ENCODE measurements at places on chromosomes 13 and 19. TPM values are rescaled to one million over a fixed set of nuclear protein-coding genes. Genes with fewer than 3 reads are reported as not detected.

Gene HSH2D
- 22.7 TPM for total RNA-seq

- DNase-seq = no peak
These were observed 8.8 kb downstream of the SCEL start for GRCh38 chr13:77544355-77544754.

- no peak for DNase-seq
These were observed 844 bp downstream of the ARRDC2 start for GRCh38 chr19:18008814-18009213.

Gene MRPL34
- 34.0 TPM for total RNA-seq

Gene ZNF627
- 19.9 TPM for total RNA-seq

DNA sequence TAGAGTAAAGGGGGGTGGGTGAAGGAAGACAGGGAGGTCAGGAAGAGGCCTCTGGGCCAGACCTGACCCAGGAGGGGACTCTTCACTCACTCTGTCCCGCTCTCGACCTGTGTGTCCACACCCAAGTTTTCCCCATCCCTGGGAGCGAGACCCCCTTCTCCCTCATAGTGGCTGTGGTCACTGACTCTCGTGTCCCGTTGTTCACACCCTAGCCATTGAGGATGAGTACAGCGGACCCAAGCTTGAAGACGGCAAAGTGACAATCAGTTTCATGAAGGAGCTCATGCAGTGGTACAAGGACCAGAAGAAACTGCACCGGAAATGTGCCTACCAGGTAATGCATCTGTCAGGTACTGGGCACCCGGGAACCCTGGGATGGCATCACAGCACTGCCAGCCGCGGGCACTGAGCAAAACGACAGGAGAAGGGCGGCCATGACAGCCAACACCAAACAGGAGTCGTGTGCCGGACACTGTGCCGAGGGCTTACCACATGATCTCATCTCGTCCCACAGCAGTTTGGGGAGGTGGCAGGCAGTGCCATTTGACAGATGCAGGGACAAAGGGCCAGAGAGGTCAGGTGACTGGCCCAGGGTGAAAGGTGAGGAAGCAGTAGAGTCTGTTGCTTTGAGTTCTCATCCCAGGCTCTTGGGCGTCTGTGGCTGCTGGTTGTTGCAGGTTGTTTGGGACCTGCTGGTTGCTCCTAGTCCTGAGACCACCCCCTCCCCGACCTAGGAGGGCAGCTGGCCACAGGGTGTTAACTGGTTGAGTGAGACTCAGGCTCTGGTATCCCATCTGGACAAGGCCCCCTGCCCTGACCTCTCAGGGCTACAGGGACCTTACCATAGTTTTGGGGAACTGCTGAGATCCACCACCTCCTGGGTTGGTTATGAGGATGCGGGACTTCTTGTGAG is 29.6 kb downstream of the PPP5C start:
- DNase-seq = no peak

Gene KLK2
- total RNA-seq = 0.11 TPM

DNA sequence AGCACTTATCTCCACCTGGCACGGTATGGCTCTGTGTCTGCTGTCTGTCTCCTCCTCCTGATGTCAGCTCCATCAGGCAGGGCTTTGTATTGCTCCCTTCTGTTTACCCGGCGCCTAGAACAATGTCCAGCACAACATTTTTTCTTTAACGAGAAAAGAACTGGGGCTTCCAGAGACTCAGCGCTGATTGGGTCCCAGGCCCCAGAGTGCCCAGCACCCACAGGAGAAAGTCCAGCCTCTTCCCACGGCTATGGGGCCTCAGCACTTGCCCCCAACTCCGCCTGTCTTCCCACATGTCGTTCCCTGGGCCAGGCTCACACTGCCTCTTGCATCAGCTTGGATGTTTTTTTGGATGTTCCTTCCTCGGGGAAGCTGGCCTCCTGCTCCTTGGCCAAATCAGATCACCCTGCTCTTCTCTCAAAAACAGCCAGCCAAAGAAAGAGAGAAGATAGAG is 6.9 kb downstream of the MYPOP start:
- no peak for DNase-seq

- no peak for DNase-seq
These were observed 365.4 kb downstream of the NDFIP2 start for GRCh38 chr13:79846386-79846785.

DNA sequence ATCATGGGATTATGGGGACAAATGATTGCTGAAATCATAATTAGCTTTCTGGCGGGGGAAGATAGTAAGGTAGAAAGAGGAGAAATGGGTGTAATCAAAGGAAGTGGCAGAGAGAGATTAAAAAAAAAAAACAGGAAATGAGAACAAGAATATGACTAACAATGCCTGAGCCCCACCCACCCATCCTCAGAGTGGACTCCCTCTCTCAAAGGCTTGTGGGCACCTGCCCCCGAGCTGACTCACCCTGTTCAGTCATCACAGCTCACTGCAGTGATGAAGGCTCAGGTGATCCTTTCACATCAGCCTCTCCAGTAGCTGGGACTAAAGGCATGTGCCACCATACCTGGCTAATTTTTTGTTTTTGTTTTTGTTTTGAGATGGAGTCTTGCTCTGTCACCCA is 26.4 kb upstream of the TPT1 start:
- peak; percentile 66 for DNase-seq

GRCh38 chr13:105725887-105726286 is 809.6 kb downstream of the EFNB2 start:
- no peak for DNase-seq

DNA sequence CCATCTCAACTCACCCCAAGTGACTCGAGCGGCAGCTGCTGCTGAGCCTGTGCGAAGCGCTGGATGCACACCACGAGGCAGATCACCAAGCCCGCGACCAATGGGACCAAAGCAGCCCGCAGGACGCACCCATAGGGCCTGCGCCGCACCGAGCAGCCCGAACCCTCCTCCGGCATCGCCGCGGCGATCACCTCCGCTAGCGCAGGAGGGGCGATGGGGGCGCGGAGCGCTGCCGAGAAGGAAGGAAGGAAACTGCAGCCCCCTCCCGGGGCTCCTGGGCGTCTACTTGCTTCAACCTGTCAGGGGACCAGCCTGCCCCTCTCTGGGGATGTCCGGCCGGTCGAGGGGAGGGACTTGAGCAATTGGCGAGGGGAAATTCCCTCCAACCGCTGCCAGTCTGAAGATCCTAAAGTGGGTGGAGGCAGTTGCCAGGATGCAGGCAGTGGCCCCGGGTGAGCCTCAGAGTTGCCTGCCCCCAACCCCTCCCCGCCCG is at the start of gene CD70:
Gene CD70, minus strand, starts transcription at position 324 of the 493 bp plus-strand sequence. Its CDS starts 148 bp downstream, at position 176.
- peak; percentile 71 for DNase-seq

Gene C2CD4C
- not detected for total RNA-seq

DNA sequence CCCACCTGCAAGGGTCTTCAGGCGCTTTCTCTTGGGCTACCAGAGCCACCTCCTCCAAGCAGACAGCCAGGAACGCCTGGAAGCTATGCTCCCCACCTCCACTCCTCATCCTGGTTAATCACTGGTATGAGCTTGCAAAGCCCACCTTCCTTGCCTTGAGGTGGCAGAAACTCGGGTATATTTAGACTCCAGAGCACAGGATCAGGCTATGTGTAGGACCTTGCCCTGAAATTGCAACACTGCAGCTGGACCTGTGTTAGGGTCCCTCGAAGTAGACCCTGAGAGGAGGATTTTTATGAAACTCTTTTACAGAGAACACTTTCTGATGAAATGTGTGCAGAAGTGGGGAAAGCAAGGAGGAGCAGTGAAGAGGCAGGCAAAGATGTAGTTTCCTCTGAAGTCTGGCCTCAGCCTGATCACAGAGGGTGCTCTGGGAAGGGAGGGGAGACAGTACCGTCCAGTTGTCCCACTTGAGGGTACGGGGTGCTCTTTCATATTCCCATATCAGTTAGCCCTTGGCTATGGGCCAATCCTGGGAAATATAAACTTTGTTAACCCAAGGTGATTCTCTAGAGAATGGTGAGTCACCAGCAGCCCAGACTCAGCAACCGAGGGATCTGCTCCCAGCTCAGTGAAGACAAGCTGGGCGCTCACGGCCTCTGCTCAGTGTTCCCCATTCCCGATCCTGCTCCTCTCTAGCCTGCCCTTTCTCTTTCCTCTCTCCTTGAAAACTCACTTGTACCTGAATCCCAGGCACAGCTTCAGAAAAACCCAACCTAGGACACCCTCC is 157.9 kb downstream of the UQCRFS1 start:
- DNase-seq = no peak

DNA sequence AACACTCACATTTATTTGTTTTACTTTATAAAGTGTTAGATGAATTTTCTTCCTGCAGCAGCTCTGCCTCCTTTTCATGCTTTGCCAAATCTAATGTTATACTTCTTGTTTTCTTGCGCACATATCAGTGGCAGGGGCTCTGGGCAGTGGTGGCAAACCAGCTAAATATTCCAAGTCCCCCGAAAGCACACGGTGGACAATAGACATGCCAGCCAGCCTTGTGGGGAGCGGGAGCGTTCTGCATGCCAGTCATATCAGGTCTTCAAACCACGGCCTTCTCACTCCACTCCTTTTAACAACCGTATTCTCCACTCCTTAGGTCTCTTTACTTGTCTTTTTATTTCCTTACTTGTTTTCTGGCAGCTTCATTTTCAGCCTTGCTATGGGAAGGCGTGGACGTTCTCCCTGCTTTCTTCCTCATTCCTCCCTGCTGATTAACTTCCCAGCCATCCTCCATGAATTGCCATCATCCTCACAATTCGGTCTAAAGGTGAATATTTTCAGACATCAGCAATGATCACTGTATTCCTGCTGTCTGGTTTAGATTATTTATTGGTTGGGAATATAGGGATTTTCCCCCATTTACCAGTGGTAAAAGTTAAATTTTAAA is 77.1 kb upstream of the WASF3 start:
- no peak for DNase-seq

GRCh38 chr19:50362030-50362412 is 3.4 kb downstream of the NAPSA start:
- no peak for DNase-seq

Gene DPF1
- total RNA-seq = 2.5 TPM

Gene CHST8
- total RNA-seq = not detected

Gene HIPK4
- not detected for total RNA-seq

- no peak for DNase-seq
These were observed 5.0 kb upstream of the LILRB5 start for GRCh38 chr19:54262066-54262465.

DNA sequence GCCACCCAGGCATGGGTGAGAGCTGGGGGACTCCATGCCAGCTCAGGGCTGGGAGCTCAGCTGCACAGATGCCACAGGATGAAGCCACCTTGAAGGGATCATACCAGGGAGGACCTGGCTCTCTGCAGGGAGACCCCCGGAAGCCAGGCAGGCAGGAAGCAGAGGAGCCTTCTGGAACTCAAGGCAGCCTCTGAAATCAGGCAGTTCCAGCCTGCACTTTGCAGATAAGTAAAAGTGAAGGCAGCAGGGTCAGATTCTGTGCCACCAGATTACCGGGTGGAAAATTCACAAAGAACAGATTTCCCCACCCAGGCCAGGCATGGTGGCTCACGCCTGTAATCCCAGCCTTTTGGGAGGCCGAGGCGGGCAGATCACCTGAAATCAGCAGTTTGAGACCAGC is 2.5 kb downstream of the TMEM259 start:
- DNase-seq = no peak

- peak; percentile 32 for DNase-seq
These were observed 27.9 kb upstream of the OR10H1 start for GRCh38 chr19:15843203-15843893.

Gene NBEA
- total RNA-seq = 4.0 TPM

- DNase-seq = no peak
These were observed 12.4 kb downstream of the PDE4A start for GRCh38 chr19:10432736-10433130.

DNA sequence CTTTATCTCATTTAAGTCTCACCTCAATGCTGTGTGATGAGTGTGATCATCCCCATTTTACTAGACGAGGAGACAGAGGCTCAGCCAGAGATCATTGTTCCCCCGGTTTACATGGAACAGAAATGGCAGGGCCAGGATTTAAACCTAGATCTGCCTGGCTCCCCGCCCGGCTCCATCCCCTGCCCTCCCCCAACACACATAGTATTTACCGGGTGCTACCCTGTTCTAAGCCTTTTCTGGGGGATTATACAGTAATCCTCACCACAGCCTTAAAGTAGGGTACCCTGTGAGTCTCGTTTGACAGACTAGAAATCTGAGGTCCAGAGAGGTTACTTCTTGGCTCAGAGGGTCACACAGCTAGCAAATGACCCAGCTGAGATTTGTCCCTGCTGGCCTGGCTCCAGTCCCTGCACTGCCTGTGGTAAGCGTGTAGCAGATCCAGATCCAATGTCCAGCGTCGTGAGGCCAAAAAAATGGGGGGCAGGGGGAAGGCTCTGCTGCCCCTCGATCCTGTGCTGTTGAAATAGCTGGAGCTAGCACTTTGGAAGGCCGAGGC is 3.8 kb upstream of the KLC3 start:
- DNase-seq = no peak

GRCh38 chr13:60572003-60572798 is 175.2 kb downstream of the TDRD3 start:
- no peak for DNase-seq

DNA sequence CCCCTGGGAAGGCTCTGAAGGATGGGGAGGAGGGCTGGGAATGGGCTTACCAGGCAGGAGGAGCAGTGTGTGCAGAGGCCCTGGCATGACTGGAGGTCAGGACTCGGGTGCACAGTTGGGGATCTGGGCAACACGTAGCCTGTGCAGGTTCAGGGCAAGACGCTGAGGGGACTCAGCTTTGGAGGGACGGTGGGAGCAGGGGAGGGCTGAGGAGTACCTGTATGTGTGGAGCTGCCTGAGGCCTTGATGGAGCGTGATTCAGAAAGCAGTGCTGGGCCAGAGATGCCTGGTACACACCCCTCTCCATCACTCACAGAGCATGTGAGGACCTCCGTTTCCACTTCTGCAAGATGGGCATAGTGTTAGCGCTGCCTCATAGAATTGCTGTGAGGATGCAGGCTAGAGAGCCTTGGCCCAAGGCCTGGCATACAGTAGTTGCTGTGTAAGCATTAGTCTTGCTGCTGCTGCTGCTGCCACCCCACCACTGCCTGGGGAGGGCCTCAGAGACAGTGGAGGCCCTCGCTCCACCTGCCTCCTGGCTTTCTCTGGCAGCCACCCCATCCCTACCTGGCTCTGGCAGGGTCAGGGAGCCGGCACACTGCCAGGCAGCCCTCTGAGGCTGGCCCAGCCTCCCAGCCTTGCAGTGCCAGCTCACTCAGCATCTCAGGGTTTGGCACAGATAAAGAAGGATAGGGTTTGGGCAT is 2.4 kb downstream of the PAK4 start:
- no peak for DNase-seq

DNA sequence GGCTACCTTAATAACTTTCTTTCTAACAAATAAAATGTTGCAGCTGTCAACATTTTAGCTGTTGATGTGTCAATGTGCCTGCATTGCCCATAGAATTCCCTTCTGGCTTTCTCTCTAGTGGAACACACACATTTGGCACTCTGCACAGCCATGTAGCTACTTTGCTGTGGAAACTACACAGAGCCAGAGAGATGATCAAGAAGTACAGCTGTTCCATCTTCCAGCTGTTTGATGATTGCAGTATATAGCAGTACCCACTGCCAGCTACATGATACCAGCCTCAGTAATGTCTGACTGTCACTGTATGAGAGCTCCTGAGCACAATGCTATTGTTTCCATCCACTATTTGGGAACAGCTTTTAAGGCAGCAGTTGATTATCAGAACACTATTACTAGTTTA is 843.0 kb downstream of the PCDH17 start:
- no peak for DNase-seq

- DNase-seq = no peak
These were observed 13.0 kb downstream of the CCNA1 start for GRCh38 chr13:36445278-36445677.

- DNase-seq = no peak
These were observed 33.3 kb upstream of the MICU2 start for GRCh38 chr13:21637296-21637695.
